ENCODE measurements at places on chromosomes 5 and 9. TPM values are rescaled to one million over a fixed set of nuclear protein-coding genes. Genes with fewer than 3 reads are reported as not detected.
A peak's percentile ranks its signal among the peaks of the same experiment; 100 is the strongest.

DNA sequence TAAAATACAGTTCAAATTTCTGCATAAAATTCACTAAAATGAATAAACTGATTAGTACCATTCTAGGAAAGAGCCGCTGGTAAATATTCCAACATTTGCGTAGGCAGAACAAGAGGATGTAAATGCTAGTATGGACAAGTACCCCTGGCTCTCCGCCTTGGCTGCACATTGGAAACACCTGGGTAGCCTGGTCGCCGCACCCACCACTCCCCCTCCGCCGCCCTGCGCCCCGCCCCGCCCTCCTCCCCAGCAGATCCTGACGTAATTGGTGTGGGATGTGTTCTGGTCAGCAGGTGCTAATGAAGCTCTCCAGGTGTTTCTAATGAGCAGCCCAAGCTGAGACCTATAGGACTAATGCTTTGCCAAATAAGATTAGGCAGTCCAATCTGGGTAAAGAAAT, 225.7 kb downstream of the FRMD3 start:
- H3K36me3 ChIP-seq = peaks cover 3% of the 10 kb centered on the region
- no peak for DNase-seq
- no peak overlapping the region for H3K27ac ChIP-seq

Gene MEGF10
- 0.30 TPM for total RNA-seq

GRCh38 chr9:35646153-35646532, 4.6 kb downstream of the SIT1 start:
- peak overlapping the region; percentile 90 for H3K27ac ChIP-seq
- H3K4me1 ChIP-seq = peaks cover 40% of the 10 kb centered on the region
- H3K36me3 ChIP-seq = no peaks in the 10 kb centered on the region
- H3K4me3 ChIP-seq = peak overlapping the region; percentile 68
- peak; percentile 62 for DNase-seq

Gene NSUN2
- 43.3 TPM for total RNA-seq

DNA sequence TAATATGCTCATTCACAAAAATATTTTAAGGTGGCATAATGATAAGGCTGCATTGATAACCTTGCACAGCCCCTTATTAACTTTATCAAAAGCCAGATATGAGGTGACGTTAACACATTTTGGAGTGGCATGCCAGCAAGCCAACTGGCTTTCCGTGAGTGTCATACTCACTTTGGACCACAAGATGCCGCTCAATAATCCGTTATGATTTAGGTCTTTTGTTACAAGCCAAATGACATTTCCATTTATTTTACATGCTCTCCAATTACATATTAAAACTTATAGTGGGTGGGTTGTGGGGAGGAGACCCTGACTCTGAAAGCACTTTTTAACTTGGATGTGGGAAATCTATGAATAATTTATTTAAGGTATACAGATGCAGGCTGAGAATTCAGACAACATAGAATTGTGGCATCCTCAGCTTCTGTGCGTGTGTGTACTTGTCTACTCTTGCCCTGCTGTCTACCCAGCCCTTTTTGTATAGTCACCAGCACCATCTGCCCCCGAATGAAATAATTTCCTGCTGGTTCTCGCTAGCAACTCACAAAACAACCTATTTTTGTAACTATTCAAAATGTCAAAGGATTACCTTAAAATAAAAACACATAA, 305.1 kb downstream of the PSAT1 start:
- H3K4me1 ChIP-seq = no peaks in the 10 kb centered on the region
- H3K27ac ChIP-seq = no peak overlapping the region
- no peaks in the 10 kb centered on the region for H3K36me3 ChIP-seq
- peaks cover 5% of the 10 kb centered on the region for H3K27me3 ChIP-seq

- H3K4me1 ChIP-seq = peaks cover 14% of the 10 kb centered on the region
- no peak overlapping the region for H3K27ac ChIP-seq
- no peaks in the 10 kb centered on the region for H3K36me3 ChIP-seq
- H3K27me3 ChIP-seq = no peaks in the 10 kb centered on the region
- H3K4me3 ChIP-seq = no peak overlapping the region
Measured at GRCh38 chr5:123809594-123810221, 297.7 kb downstream of the CSNK1G3 start.

Gene DNAH5
- 13.8 TPM for total RNA-seq
